Transverse colon (tissue), 4 donors: ENCODE measurements at places on chromosomes 6 and 20. TPM values are rescaled to one million over a fixed set of nuclear protein-coding genes. Genes with fewer than 3 reads are reported as not detected.

- DNase-seq, result no peak
Observed at GRCh38 chr20:19967445-19967844, 49.7 kb upstream of the NAA20 start.

- DNase-seq, result no peak
Observed at GRCh38 chr6:132482581-132482980, 30.3 kb downstream of the STX7 start.

Gene MYLK4
- total RNA-seq, result 0.41 TPM

DNA sequence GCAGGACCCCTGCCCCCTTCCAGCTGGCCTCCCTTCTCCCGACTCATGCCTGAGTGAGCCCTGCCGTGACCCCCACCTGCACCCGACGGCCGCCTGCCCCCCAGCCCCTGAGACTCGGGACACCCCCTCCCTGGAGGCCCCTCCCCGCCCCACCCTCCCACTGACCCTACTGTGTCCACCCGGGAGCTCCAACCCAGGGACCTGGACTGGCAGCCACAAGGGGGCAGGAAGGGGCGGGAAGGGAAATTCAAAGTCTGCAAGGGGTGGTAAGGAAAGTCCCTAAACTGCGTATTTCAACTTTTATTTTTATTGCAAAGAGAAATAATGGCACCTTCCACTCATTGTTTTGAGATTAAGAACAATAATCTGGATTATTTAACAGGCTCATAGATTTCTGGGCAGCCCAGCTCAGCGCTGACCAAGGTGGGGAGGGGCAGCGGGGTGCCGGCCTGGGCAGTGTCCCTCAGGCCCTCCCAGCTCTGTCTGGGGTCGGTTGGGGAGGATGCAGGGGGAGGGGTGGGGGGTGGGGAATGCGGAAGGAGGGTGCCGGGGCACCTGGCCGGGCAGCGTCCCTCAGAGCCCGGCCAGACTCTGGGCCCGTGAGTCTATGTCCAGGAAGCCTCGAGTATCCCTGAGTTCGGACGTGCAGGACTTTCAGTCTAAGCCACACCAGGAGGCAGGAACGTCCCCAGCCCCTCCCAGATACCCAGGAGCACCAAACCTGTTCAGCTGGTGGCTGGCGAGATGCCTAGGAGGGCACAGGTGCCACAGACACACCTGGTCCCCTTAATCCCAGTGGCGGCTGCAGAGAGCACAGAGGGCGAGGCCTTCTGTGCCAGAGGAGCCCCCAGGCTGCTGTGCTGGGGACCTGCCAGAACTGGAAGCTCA, 1.3 kb upstream of the PTK6 start:
- peak; percentile 93 for DNase-seq

- no peak for DNase-seq
Observed at GRCh38 chr6:106083618-106084017, 2.5 kb upstream of the PRDM1 start.

- no peak for DNase-seq
Observed at GRCh38 chr6:154093231-154094044, 54.4 kb downstream of the OPRM1 start.

DNA sequence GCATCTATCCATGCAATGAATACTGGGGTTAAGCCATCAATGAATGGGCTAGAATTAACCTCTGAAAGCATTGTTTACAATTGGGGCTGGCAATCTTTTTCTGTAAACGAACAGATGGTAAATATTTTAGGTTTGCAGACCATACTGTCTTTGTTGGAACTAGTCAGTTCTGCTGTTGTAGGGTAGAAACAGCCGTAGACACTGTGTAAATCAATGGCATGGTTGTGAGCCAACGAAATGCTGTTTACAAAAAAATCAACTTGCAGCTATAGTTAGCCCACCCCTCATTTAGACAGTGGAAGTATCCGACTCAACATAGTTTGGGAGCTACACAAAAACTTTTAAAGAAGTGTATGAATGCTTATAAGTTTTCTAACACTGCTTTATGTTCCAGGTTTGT, 91.5 kb downstream of the BCKDHB start:
- no peak for DNase-seq

DNA sequence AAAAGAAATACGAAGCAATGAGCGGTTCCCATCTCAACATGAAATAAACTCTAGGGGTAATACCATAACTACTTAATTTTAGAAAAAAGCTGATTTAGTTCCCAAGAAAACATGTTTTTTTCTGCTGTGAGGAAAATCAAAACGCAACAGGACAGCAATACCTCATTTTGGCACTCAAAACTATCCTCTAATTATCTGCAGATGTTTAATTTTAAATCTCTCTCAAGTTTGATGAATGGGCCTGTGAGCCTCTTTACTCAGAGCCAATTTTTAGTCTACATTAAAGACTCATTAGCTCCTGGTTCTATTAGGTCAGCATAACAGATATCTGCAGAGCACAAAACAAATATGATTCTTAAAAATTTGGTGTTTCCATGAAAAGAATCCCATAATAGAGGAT, 28.1 kb downstream of the RNF24 start:
- no peak for DNase-seq

Gene DYNLT2
- 3.3 TPM for total RNA-seq

GRCh38 chr6:7170117-7170732, 62.5 kb downstream of the RREB1 start:
- DNase-seq, result no peak

- peak; percentile 18 for DNase-seq
Observed at GRCh38 chr6:156427345-156427744, 349.8 kb upstream of the ARID1B start.

Gene CCHCR1
- total RNA-seq, result 15.0 TPM

Gene CFB
- 59.7 TPM for total RNA-seq

GRCh38 chr6:7770601-7771000, 44.7 kb downstream of the BMP6 start:
- no peak for DNase-seq

Gene ERVFRD-1
- not detected for total RNA-seq

Gene C20orf202
- total RNA-seq, result 0.32 TPM

DNA sequence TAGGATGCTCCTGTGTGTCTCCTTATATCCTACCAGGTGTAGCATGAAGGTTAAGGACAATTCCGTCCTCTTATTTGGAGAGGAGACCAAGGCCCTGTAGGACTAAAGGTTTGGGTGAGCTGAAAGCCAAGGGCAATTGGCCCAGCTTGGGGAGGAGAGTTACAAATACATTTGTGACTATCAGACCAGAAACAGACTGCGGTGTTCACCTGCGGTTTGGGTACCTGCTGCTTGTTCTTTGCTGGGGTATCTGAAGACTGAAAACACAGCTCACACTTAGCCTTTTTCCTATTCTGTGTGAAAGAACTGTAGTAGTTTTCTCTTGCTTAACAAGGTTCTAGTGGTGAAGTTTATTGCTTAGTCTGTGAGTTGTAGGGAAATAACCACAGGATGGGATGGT, 55.0 kb downstream of the ESR1 start:
- no peak for DNase-seq

GRCh38 chr6:51934098-51934497, 153.3 kb downstream of the PKHD1 start:
- DNase-seq, result no peak

- DNase-seq, result no peak
Observed at GRCh38 chr20:1301031-1301529, 27.9 kb downstream of the SDCBP2 start.

Gene AIF1
- 19.5 TPM for total RNA-seq

- DNase-seq, result no peak
Observed at GRCh38 chr6:151093706-151094105, 146.1 kb upstream of the AKAP12 start.

DNA sequence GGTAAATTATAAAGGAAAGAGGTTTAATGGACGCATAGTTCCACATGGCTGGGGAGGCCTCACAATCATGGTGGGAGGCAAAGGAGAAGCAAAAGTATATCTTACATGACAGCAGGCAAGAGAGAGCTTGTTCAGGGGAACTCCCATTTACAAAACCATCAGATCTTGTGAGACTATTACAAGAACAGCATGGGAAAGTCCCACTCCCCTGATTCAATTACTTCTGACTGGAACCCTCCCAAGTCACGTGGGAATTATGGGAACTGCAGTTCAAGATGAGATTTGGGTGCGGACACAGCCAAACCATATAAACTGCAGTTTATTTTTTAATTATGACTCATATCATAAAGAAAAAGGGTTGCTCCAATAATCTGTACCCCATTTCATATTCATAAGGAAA, 22.3 kb upstream of the HLA-DQA2 start:
- DNase-seq, result no peak

Gene MAN1A1
- 112 TPM for total RNA-seq

- DNase-seq, result no peak
Observed at GRCh38 chr6:130314271-130314670, 51.5 kb upstream of the TMEM200A start.

Gene TP53TG5
- not detected for total RNA-seq

- no peak for DNase-seq
Observed at GRCh38 chr6:45054610-45055009, 273.5 kb upstream of the RUNX2 start.

Gene LBP
- total RNA-seq, result not detected

DNA sequence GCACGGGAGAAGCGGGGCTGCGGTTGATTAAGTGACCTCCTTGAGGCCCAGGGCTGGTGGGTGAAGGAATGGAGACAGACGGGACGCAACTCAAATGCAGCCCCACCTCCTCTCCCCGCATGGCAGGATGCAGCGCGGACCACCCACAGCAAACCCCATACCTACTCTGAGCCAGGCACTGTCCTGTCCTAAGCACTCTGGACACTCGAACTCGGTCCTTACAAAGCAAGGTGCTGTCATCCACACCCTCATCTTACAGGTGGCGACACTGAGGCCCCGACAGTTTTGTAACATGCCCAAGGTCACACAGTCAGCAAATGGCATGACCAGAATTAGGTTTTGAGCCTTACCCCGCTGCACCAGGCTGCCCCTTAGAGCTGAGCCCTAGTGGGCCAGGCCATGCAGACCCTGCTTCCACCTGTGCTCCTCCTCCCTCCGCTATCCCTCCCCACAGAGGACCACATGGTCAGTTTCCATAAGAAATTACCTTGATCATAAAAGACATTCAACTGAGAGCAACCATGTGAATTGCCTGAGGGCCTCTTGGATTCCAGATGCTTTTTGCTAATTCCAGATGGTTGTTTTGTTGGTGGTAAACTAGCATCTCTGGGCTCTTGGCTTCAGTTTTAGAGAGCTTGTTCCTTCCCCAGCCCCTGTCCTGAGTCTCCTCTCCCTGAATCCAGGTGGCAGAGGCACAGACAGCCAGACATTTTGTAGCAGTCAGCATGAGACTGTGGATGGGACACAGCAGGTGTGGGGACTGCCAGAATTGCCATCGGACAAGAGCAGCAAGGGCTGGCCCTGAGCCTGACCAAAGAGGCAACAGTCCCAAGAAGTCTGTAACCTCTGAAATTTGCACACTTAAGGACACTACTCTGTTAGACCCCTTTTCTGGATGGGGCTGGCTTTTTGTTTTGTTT, 171.9 kb upstream of the PMEPA1 start:
- DNase-seq, result no peak

- no peak for DNase-seq
Observed at GRCh38 chr6:22829070-22829469, 259.7 kb downstream of the HDGFL1 start.

GRCh38 chr6:148747145-148747470, 278 bp downstream of the UST start:
- peak; percentile 36 for DNase-seq

GRCh38 chr20:36623444-36623843, 17.9 kb downstream of the RAB5IF start:
- DNase-seq, result no peak

GRCh38 chr6:27375613-27376079, 12.9 kb upstream of the ZNF391 start:
- no peak for DNase-seq

DNA sequence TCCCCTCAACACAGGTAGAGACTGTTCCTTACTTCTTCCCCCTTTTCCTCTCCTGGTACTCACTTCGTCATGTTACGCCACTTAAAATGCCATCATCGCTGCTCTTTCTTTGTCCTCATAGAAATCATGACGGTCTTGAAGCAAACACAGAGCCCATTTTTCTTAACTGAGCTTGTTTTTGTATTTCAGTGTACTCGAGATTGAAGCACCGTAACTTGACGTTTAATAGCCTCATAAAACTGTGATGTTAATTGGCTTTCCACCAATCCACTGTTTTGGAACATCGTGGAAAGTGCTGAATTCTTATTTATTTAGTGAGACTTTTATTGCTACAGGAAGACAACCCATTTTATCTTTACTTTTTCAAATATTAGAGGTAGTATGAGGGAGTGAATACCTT, 38.7 kb downstream of the DUSP22 start:
- no peak for DNase-seq

Gene MOCS3
- 10.7 TPM for total RNA-seq

DNA sequence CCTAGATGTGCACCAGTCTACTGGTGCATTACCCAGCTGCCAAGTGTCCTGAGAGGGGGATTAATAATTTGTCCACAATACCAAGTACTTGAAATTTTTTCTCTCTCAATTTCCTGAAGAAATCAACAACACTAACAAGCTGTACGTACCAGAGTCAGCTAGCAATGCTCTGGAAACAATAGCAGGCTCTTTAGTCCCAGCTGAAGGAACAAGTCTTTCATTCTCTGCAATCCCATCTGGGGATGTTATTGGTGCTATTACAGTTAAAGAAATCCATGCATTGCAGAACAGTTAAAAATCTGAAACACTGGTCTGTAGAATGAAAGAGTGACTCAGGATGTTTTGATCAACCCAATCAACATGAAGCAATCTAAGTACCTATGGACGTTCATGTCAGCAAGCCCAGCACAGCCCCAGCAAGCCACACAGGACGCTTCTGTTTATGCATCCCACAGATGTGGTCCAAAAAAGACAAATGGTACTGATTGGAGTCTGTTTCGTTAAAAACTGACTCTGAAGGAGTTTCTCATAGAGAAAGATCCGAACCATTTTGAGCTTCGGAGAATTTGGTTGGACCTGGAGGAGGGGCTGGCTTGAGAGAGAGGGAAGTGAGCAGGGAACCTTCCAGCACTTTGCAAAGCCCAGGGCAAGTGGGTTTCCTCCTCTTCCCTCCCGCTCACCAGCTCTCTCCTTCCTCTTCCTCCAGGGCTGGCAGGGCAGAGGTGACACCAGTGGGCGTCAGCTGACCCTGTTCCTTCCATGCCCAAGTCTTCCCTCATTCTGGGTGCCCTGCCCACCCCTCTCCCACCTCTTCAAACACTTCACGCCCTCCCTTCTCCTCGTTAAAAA, 11.9 kb downstream of the PRR18 start:
- no peak for DNase-seq

Gene SMPDL3A
- total RNA-seq, result 195 TPM

Gene MCCD1
- total RNA-seq, result not detected

GRCh38 chr6:72709431-72709830, 87.6 kb downstream of the KCNQ5 start:
- no peak for DNase-seq

GRCh38 chr6:28868873-28869272, 54.9 kb downstream of the TRIM27 start:
- no peak for DNase-seq

Gene VGLL2
- not detected for total RNA-seq
